ENCODE measurements at places on chromosomes 7 and 10.

- no peak for DNase-seq
Measured at GRCh38 chr10:15748126-15748525, 28.4 kb upstream of the ITGA8 start.

DNA sequence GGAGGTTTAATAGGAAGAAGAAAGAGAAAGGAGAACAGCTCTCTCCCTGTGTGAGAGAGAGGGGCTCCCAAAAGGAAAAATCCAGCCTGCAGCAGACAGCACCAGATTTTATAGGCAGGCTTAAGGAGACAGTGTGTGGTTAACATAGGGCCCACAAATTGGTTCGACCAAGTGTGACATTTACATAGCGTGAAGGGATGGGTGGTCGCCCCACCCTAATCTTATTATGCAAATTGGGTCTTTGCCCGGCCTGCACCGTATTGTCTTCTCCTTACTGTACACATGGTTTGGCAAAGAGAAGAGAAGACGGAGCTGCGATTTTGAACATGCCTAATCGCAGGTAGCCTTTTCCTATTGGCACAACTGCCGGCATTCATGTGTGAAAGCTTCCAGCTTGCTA, 756.3 kb downstream of the NXPH1 start:
- no peak for DNase-seq

- no peak for DNase-seq
Measured at GRCh38 chr7:132106491-132106890, 469.8 kb downstream of the PLXNA4 start.

GRCh38 chr7:79668292-79668691, 214.8 kb upstream of the MAGI2 start:
- no peak for DNase-seq

GRCh38 chr7:75866489-75867389, 12.1 kb upstream of the RHBDD2 start:
- DNase-seq: no peak

DNA sequence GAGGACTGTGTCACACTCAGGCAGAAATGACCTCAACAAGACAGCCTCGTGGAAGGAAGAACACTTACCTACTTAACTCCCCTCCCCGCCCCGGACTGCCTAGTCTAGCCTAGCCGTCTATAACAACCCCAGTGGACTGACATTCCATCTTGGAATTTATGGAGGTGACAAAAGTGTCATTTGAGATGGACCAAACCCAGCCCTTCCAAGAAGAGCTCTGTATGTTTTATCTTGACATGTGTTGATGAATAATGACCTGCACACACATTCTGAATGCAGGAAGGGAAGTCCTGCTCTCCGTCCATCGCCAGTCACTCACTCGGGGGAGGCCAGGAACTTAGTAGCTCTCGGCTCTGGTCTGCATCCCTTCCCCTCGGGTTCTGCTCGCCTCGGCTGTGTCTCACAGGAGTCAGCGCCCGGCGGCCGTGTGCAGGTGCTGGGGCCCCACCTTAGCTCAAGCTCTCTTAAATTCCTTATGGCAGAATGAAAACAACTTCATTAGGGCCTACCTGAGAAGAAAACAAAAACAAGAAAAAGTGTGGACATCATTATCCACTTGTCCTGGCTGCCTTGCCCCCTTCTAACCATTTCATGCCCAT, 140.9 kb upstream of the NPS start:
- DNase-seq: no peak

- no peak for DNase-seq
Measured at GRCh38 chr10:32169556-32169955, 113.3 kb upstream of the KIF5B start.

GRCh38 chr7:70787771-70788170, 344.2 kb upstream of the GALNT17 start:
- no peak for DNase-seq

DNA sequence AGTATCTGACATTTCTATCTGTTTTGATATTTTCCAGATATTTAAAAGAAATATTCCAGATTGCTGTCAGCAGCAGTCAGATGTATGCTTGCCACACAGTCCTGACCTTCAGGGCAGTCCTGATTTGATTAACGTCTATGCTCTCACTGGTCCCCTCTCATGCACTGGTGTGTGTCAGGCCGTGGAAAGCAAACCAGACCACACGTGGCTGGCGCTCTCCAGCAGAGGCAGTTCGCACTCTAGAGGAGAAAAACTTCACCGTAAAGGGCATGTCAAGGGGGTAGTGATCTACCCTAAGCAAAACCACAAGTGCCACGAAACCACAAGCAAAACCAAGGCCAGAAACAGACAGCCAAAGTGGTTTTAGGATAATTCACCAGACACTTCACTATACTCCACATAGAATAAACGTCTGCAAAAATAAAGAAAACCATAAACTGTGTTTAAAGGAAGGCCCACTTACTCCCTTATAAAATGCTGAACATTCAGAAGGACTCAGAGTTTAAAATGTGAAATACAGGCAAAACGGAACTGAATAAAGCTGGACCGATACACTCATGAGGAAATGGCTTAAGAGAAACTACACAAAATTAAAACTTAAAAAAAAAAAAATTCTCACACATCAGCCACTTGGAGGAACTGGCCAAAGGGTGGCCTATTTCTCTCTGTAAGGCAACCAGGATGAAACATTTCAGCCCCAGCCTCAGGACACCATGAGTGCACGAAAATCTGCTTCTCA, 26.4 kb downstream of the PARP12 start:
- no peak for DNase-seq

DNA sequence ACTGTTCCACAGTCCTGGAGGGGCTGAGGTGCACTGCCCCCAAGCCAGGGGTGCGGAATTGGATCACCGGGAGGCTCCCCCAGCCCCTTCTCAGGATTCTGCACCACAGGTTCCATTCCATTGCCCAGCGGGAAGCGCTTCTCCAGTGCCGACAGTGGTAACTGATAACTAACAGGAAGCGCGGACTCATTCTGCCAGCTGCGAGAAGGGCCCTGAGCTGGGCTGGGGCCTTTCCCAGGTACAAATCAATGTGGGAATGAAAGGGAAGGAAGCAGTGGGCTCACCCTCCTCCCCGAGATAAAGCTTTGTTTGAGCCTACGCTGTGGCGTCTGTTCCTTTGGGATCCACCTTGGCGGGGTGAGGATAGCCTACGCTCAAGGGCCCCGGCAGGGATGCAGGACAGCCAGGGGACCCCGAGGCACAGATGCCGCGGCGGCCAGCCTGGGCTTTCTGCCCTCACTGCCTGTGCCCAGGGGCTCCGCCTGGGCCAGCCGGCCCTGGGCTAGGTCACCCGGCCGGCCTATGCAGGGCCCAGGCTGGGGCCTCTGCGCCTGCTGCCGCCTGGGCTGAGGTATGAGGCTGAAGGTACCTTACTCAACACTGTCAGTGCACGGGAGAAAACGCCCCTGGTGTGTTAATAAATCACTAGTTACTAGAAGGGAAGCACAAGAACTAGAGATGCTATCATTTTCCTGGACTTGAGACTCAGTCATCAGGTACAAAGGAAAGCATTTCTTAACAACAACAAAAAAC, 39.4 kb downstream of the EN2 start:
- DNase-seq: no peak

- DNase-seq: peak; percentile 17
Measured at GRCh38 chr7:24665564-24666294, 91.5 kb downstream of the GSDME start.

GRCh38 chr10:27783660-27784059, 38.0 kb upstream of the MKX start:
- DNase-seq: no peak

GRCh38 chr10:104904753-104905323, 263.7 kb downstream of the SORCS3 start:
- no peak for DNase-seq

Data from right renal cortex interstitium (tissue), 3 donors.